ENCODE measurements at places on chromosomes 6 and 20.

DNA sequence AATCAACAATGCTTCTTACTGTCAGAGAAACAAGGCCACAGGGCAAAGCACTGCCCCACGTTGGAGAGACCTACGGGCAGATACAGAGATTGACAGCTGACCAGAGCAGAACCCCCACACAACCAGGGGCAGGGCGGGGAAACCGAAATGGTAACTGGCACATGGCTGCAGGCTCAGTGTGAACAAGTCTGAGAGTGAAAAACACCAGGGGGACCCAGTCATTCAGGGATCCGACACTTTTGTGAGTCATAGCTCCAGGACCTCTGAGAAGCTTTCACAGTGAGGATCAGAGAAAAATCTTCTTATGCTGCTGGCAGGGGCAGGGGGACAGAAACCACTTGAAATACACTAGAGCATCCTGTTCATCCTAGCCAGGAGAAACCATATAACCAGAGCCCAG lies 254.2 kb downstream of the C6orf118 start:
- DNase-seq = peak; percentile 67

DNA sequence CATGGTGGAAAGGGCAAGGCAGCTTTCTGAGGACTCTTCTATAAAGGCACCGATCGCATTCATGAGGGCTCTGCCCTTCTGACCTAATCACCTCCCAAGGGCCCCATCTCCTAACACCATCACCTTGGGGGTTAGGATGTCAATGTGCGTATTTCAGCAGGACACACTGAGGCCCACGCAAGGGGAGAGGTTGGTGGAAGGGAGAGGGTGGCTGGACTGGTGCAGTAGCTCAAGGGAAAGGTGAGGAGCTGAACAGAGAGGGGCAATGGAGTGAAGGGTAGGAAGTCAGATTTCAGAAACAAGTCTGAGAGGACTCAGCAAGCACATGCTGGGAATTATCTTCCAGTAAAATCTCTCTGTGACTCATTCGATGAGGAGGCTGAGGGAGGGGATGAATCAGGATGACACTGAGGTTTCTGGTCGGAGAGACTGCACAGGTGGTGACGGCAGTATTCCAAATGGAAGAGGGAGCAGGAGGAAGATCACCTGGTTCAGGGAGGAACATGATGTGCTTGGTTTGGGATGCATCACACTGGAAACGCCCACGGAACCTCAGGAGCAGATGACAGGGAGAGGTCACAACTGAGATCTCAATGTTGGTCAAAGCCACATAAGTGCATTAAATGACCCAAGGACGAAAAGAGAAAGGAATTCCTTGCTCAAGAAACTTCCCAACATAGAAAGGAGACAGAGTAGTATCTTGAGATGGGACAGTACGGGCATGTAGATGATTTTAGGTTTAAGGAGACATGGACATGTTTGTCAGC lies 67.1 kb downstream of the TFAP2A start:
- DNase-seq = no peak

DNA sequence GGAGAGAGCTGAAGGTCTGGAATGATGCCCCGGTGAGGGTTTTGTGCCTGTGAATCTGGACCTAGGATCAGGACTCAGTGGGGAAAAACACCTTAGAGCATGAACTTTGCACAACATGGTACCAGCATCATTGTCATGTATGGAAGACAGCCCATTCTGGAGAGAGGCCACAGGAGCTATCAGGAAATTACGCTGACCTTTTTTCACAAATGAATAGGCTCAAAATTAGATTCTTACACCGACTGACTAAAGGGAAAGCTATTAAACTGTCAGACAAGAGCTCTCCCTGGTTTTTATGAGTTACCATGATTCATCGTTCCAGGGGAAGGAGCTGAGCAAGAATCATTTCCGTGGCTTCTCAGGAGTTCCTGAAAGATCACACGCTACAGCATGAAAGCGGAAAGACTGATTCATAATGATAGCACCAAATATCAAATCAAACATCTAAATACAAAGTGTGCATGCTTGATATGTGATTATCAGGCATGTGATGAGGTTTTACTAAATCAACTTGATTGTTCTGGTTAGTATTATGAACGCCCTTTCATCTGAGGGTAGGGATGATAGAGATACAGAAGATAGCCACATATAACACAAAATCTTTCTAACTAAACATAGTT lies 224.9 kb upstream of the SMLR1 start:
- DNase-seq = no peak

DNA sequence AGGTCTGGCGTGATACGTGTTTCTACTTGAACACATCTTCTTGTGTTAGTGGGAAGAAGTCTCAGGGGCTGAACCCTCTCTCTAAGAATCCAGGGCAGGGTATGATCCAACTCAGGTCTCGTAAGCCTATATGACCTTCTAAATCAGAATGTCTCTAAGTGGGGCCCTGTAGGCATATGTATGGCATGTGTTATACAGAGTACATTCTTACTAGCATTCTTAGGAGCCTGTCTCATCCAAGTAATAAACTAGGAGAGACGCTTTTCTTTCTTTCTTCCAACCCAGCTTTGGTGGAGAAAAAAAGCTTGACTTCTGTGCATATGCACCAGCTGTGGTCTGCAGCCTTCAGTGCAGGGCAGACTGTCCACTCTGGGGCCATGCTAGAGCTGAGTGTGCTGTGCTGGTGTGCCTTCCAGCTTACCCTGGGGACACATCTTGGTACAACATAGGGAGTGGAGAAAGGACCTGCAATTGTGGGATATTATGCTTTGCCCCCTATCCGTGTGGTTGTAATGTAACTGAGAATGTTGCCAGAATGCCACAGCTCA lies 47.3 kb downstream of the L3MBTL3 start:
- DNase-seq = no peak

DNA sequence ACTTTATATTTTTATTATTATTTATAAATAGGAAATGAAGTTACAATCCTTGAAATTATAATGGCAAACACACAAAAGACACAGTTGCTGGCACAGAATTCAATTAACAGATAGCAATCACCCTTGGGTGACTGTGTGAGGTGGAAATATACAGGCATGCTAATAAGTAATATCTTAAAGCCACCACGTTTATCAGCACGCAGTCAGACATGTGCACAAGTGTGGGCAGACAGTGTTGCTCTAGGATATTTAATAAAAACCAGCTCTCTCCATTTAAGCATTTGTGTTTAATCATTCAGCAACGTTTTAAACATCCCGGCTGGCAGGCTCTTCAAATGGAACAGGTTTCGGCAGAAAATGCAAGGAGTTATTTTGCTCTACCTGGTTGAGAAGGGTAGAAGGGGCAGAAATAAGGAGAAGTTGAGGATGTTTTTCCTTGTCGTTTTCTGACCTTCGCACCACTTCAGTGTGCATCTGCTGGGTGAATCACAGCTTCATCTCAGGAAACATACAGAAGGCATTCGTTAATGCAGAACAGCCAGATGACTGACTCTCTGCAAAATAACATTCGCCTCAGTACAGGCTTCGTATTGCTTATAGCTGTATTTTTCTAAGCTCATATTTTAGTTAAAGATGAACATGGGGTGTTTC lies 585.1 kb downstream of the QKI start:
- DNase-seq = no peak

DNA sequence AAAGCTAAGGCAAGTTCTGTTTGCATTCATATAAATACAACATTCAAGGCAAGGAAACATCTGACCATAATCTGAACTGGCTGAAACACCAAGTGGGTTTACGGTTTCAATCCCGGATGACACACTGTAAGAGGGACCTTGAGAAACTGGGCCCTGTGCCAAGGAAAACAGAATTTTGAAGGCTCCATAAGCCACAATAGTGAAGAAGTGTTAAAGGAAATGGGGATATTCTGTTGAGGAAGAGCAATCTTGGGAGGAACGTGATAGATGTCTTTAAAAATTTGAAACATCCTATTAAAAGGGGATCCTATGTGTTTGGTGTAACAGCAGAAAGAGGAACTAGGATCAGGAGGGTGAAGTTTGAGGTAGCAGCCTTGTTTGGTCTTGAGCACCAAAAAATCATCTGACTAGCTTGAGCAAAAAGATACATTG lies 82.4 kb upstream of the TAB2 start:
- no peak for DNase-seq

DNA sequence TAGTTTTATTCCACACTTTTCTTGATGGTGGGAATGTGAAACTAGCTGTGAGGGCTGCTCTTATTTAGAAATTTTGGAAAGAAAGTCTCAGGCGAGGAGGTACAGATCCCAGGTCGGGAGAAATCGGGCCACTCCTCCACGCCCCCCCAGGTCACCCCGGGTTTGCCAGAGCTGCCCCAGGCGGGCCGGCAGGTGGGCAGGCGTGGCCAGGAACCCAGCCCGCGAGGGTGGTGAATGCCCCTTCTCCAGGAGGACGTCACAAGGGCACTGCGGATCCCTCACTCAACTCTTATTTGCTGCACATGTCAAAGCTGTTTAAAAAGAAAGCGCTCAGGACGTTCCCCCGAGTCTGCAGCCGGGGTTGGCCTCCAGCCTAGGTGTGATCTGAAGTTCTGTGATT lies 60.5 kb upstream of the SLCO4A1 start:
- no peak for DNase-seq

- DNase-seq = no peak
These were observed 63.2 kb downstream of the SEL1L2 start for GRCh38 chr20:13927171-13927570.

GRCh38 chr6:105382496-105382895 lies 20.4 kb downstream of the PREP start:
- no peak for DNase-seq

DNA sequence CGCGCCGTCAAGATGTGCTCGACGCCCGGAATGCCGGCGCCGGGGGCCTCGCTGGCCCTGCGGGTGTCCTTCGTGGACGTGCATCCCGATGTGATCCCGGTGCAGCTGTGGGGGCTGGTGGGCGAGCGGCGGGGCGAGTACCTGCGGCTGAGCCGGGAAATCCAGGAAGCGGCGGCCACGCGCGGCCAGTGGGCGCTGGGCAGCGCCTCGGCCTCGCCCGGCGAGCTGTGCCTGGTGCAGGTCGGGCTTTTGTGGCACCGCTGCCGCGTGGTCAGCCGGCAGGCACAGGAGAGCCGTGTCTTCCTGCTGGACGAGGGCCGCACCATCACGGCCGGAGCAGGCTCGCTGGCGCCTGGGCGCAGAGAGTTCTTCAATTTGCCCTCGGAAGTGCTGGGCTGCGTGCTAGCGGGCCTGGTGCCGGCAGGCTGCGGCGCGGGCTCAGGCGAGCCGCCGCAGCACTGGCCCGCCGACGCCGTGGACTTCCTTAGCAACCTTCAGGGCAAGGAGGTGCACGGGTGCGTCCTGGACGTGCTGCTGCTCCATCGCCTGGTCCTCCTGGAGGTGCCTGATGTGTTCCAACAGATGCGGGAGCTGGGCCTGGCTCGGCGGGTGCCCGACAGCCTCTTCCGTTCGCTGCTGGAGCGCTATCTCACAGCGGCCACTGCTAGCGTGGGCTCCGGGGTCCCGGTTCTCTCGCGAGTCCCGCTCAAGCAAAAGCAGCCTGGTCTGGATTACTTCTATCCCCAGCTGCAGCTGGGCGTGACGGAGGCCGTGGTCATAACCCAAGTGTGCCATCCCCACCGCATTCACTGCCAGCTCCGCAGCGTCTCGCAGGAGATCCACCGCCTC lies 656 bp downstream of the TDRD6 start:
- DNase-seq = no peak

DNA sequence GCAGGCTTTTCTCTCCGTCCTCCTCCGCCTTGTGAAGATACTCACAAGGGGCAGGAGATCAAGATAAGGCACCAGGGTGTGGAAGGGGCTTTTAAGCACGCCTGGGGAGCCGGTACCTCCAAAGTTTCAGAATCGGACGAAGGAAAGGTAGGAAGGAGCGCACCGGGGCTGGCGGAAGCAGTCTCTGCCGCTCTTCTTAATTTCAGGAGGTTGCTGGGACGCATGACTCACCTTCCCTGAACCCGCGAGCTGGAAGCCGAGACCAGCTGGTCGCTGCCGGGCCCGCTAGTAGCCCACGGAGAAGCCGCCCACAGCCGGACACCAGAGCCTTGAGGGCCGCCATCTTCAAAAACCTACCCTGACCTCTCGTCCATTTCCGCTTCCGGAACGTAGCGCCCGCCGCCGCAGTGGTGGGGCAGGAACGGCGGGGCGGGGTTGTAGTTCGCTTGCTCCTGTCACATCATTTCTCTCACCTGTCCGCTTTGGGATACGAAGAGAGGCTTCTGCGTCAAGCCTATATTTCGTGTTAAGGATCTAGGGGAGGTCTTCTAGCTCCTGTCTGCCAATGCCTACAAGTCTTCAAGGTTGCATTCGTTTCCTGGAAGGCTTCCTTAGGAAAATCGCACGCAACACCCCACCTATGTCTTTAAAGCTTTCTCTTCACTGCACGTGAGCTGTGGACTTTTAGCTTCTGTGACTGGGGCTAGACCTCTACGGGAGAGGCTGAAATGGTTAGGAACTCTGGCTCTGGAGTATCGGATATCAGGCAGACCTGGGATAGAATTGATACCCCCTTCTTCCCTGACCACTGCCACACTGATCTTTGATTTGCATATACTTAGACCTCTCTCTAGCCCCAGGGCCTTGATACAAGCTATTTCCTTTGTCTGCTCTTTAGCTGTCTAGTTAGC lies at the start of gene MRPS18A:
TSS of gene MRPS18A (minus strand) at position 355 of the 911 bp plus-strand sequence. CDS start at position 343, 12 bp downstream.
- peak; percentile 91 for DNase-seq

DNA sequence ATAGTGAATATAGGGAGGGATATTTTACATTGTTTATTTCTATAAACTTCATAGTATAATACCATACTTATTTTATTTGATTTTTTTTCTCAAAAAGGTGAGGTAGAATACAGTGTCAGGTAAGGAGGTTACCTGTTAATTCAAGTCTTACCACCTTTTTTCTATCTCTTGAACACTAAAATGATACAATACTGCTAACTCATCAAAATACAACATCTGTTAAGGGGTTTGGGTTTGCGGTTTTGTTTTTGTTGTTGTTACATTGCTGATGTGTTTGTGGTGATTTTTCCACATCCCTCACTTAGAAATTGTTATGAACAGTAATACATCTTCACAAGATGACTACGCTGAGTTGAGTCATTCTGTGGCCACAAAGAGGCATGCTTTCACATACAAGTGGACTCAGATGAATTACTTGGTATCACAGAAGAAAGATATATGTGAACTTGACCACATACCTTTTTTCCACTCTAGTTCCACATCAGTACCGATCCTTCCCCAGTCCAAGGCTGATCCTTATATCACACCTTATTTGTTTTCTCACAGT lies 139.4 kb upstream of the ID4 start:
- DNase-seq = no peak

- no peak for DNase-seq
These were observed 55.3 kb upstream of the BTN3A2 start for GRCh38 chr6:26309731-26310142.

- no peak for DNase-seq
These were observed 191.7 kb downstream of the RIMS1 start for GRCh38 chr6:72078096-72078495.

GRCh38 chr20:8213831-8214587 lies 81.9 kb downstream of the PLCB1 start:
- DNase-seq = peak; percentile 69

DNA sequence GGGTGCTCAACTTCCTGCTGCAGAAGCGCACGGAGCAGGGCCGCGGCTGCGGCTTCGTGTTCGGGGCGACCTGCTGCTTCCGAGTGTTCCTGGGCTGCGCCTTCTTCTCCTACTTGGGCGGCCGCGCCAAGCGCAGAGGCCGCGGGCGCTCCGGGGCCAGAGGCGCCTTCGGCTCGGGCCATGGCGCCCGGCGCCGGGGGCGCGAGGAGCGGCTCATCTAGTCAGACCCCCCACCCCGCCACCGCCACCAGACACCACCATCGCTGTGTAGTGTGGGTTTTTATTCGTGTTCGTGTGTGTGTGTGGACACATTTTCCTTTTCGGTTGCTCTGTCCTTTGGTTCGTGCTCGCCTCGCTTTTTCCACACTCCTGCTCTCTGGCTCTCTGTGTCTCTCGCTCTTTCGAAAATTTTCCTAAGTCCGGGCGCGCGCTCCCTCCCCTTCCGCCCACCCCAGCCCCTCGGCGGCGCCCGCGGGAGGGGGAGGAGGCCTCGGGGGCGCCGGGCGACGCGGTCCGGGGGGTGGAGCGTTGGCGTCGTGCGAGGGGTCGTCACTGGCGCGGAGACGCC lies 38.1 kb downstream of the GNAS start:
- DNase-seq = peak; percentile 76
